ENCODE measurements at places on chromosomes 16 and 17.

DNA sequence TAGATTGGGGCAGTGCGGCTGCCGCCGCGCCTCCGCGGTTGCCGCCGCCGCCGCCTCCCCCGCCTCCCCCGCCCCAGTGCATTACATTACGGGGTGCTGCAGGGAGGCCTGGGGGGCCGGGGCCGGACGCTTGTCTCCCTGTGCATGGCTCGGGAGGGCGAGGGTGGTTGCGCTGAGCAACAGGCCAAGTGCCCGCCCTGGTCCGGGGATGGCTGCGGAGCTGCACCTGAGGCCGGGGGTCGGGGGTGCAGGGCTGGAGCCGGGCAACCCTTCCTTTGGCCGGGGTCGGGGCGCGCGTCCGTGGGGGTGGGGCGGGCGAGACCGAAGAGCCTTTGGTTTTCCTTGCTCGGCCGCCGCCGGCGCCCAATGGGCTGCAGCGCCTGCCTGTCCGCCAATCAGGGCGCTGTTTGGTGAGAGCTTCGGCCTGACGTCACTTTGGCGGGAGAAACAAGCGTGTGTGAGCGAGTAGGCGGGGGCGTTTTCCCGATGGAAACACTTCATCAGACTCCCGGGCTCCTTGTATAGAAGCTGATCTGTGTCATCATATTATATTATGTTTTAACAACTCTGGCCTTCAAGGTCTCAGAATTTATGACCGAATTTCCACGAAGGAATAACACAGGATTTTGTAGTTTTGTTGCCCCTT is 941 bp upstream of the FBXL20 start:
- DNase-seq: peak; percentile 94

DNA sequence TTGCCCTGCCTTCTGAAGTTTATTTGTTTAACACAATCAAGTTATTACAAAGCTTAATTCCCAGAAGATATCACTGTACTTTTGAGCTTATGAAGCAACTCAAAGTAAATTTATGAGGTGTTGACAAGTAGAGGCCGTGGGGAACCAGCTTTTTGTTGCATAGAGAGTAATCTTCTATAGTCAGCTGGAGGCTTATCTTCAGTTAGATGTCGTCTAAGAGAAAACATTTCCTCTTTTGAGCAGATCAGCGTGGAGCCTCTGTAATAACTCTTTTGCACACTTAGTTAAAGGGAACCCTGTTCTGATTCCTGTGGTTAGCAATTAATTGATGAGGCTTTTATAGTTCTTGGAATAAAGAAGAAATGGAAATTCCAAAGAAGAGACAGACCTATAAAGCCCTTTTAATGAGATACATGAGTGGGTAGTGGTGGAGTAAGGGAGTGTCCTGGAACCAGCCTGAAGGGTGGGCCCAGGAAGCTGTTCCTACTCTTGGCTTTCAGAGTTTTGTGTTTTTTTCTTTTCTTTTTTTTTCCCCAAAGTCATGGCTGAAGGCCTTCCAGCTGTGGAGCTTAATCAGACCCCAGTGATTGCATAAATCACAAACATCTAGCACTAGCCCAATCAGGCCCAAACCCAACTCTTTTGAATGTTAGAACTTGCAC is 28.9 kb upstream of the MAP3K14 start:
- DNase-seq: peak; percentile 49

- DNase-seq: no peak
Measured at GRCh38 chr17:9557857-9558256, 17.8 kb downstream of the STX8 start.

- no peak for DNase-seq
Measured at GRCh38 chr17:8068736-8069586, 18.6 kb downstream of the ALOX12B start.

DNA sequence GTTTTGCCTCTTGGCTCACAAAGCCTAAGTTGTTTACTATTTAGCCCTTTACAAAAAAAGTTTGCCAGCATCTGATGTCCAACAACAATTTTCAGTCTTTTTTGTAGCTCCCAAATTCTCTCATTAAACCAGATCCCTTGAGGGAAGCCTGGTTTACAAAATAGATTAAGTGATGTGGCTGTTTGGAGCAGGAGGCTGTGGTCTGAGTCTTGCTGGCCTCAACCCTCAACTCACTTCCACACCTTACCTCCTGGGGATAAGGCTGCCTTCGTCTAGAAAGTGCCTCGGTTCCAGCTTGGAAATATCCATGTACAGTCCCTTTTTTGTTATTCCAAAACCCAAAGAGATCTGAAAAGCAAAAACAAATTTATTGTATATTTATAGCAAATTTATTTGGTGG is 138.4 kb downstream of the WWOX start:
- DNase-seq: no peak

DNA sequence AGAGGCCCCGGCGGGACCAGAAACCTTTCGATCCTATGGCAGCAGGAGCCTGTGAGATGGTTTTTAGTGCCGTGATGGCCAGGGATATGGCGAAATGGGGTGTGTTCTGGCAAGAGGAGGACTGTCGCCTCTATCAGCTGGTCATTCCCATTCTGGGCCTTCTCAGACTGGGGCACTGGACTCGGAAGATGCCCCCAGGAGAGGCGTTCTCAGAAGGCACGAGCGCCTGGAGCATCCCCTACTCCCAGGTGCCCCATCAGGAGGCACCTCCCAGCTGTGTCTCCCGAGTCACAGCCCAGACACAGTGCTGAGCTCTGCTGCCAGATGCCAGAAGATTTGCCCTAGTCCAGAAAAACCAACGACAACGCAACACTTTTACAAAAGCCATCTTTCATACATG is 54.6 kb upstream of the ENDOV start:
- no peak for DNase-seq

DNA sequence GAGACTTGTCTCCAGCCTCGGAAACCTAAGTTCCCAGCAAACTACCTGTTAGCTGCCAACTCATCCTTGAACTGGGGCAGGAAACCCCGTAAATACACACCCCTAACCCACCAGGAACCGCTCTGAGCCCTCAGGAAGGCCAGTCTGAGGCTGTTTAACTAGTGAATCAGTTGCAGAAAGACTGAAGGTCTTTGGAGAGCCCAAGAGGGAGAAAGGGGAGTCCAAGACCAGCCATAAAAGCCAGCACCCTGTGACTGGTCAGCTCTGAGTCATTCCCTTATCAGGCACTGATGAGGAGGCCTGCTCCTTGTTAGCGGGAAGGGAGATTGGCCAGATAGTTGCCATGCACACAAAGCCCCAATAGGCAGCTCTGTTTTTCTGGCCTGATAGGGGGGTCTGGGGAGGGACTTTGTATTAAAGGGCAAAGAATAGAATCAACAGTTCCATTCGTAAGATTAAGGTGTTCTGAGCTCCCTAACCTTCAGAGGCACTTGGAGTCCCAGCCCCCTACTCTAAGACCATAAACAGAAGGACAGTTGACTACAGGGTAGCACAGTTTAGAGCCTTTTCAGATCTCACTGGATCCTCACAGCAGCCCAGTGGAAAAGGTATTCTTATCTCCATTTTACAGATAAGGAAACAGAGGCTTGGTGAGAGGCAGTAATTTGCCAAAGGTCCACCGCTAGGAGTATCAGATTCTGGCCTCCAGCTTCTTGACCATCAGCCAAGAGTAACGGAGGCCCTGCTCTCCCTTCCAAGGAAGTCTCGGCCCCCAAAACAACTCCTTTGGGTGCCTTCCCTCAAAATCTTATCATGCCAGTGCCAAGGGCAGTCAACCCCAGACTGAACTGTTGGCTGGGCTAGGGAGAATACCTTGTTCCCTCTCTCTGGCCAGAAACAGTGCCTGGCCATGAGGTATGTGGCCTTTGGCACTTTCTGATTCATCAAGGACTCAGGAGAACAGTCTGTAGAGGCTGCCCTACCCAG is 2.2 kb upstream of the KRT19 start:
- DNase-seq: no peak

GRCh38 chr17:14228903-14229302 is 7.8 kb downstream of the CDRT15 start:
- no peak for DNase-seq

- no peak for DNase-seq
Measured at GRCh38 chr16:27437946-27438345, 36.0 kb downstream of the IL21R start.

GRCh38 chr16:606656-607307 is 16.9 kb downstream of the RAB40C start:
- no peak for DNase-seq

- DNase-seq: no peak
Measured at GRCh38 chr16:10940501-10941079, 1.7 kb downstream of the DEXI start.

DNA sequence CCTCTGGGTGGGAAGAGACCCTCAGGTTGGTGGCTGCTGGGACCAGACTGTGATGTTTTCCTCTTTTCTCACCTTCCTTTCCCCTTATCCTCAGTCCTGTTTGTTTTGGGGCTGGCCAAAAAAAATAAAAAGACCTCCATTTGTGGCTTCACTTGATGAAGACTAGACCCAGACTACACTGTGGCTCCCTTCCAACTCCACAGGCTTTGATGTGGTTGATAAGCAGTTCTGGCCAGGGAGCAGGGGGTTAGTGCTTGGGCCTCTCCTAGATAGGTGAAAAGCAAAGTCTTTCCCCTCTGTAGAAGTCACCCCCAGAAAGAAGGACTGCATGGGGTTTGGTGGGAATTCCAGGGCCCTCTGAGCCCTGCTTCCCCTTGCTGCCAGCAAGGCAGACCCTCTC is 11.2 kb upstream of the ADAM11 start:
- no peak for DNase-seq

- no peak for DNase-seq
Measured at GRCh38 chr17:1422885-1423284, 22.9 kb upstream of the YWHAE start.

DNA sequence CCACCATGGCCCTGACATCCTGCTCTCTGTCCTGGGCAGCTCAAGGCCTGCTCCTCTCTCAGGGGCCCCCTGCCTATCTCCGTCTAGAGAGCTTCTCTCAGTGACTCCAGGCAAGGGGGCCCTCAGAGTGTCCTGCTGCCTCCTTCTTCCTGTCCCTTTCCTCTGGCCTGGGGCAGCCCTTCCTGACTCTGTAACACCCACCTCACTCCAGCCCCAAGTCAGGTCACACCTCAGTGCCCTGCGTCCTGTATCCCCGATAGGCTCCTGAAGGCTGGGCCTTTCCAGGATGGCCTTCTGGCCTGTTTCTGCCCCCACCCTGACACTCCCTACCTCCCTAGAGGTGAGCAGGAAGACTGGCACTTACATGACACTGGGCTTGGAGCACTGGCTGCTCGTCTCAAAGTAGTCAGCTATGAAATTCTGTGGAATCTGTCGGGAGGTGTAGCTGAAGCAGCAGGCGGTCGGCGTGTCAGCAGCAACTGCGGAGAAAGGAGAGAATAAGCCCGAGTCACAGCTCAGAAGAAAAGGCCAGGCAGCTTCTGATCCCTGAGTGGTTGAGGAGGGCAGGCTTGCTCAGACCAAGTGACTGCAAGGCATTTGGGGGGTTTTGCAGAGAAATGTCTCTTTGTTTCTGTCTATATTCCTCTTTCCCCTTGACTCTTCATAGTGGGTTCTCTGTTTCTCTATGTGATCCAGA is 976 bp downstream of the CCL3L1 start:
- DNase-seq: no peak

GRCh38 chr17:78316867-78317789 is 42.7 kb downstream of the SOCS3 start:
- no peak for DNase-seq

GRCh38 chr16:88798772-88799455 is 4.7 kb upstream of the CDT1 start:
- DNase-seq: no peak

DNA sequence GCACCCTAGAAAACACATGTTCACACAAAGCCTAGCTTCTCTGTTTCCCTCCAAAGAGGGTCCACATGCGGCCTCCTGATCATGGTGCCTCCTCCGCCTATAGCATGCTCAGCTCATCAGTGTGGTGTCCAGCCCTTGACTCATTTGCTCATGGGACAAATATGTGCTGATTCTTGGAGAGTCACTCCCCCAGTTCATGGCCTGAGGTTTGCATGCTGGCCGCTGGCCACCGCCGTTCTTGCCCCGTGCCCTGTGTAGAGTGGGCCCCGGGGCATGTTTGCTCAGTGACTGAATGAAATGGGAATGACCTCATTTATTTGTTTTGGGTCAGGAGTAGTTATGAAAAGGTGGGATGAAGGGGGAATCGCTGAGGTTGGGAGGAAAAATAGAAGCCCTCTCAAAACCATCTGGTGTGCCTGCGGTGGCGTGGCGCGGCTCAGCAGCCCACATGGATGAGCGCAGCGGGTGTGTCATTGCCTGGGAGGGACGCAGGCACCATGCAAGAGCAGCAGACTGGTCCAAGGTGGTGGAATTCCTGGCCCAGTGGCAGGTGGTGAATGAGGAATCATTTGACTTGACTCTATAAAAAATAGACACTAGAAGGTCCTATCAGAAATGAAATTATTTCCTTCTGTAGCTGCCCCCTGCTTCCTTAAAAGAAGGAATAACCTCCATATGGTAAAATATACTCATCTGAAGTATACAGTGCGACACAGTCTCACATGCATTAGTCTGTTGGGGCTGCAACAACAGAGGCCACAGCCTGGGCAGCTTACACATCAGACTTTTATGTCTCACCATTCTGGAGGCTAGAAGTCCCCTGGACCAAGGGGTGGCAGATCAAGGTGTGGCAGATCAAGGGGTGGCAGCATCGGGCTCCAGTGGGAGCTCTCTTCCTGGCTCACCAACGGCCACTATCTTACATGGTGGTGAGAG is 31.7 kb downstream of the CRISPLD2 start:
- DNase-seq: no peak

GRCh38 chr16:53041320-53042051 is 11.2 kb downstream of the CHD9NB start:
- peak; percentile 87 for DNase-seq

DNA sequence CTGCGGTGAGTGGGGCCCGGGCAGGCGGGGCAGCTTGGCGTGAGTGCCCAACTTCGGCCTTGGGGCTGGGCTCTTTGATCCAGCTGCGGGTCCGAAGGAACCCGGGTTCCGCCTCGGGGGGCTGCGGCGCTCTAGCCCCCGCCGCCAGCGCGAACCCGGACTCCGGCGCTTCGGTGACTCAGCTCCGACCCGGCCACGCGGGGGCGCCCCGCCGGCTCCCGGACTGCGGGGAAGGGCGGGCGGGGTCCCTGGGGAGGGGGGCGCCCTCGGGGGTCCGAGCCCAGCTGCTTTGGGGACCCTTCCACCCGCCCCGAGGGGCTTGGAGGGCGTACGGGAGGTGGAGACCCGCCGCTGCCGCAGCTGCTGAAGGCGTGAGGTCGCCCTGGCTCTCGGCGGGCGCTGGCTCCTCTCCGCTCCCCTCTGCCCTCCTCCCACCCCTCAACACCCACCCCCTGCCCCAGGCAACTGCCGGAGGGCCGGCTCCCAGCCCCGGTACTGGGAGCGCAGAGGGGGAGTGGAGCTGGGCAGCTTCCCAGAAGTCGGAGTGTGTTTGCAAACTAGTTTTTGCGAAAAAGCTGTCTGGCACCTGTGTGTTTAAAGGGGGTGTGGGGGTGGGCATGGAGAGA is 516 bp downstream of the CPNE2 start:
- peak; percentile 77 for DNase-seq

GRCh38 chr17:44614862-44615261 is 41.4 kb upstream of the MEIOC start:
- DNase-seq: no peak
